Stimulated activated CD4-positive, alpha-beta T cell treated with anti-CD3 and anti-CD28 coated beads, TNF-alpha, amount 100 ng/mL, for 1 hour (primary cell): ENCODE measurements at places on chromosomes 12 and 14.

DNA sequence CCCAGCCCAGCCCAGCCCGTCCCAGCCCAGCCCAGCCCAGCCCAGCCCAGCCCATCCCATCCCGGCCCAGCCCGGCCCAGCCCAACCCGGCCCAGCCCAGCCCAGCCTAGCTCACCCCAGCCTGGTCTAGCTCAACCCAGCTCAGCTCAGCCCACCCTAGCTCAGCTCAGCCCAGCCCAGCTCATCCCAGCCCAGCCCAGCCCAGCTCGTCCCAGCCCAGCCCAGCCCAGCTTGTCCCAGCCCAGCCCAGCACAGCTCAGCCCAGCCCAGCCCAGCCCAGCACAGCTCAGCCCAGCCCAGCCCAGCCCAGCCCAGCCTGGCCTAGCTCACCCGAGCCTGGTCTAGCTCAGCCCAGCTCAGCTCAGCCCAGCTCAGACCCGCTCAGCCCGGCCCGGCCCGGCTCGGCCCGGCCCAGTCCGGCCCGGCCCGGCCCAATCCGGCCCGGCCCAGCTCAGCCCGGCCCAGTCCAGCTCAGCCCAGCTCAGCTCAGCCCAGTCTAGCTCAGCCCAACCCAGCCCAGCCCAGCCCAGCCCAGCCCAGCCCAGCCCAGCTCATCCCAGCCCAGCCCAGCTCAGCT, 184.7 kb downstream of the TMEM121 start:
- DNase-seq = no peak

DNA sequence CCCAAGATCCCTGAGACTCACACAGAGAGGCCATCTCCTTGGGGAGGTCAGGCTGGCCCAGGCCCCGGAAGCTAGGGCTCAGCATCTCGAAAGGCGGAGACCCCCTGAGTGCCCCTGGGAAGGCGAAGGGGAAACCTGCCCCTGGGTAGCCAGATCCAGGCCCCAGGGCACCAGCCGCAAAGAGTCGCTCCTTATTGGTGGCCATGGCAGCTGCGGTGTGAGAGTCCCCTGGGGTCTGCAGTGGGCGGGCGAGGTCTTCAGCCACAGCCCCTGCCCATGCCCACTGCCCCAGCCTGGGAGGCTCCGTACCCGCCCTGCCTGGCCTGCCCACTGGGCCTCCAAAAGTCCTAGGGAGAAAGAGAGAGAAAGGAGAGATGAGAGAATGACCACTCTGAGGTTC, 4.7 kb downstream of the RARG start:
- DNase-seq = no peak

DNA sequence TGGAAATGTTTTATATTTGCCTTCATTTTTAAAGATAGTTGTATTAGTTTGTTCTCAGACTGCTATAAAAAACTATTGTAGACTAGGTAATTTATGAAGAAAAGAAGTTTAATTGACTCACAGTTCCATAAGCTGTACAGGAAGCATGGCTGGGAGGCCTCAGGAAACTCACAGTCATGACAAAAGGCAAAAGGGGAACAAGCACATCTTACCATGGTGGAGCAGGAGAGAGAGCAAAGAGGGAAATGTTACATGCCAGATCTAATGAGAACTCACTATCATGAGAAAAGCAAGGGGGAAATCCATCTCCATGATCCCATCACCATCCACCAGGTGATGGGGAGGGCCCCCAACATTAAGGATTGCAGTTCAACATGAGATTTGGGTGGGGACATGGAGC, 35.5 kb upstream of the UNC79 start:
- DNase-seq = no peak

DNA sequence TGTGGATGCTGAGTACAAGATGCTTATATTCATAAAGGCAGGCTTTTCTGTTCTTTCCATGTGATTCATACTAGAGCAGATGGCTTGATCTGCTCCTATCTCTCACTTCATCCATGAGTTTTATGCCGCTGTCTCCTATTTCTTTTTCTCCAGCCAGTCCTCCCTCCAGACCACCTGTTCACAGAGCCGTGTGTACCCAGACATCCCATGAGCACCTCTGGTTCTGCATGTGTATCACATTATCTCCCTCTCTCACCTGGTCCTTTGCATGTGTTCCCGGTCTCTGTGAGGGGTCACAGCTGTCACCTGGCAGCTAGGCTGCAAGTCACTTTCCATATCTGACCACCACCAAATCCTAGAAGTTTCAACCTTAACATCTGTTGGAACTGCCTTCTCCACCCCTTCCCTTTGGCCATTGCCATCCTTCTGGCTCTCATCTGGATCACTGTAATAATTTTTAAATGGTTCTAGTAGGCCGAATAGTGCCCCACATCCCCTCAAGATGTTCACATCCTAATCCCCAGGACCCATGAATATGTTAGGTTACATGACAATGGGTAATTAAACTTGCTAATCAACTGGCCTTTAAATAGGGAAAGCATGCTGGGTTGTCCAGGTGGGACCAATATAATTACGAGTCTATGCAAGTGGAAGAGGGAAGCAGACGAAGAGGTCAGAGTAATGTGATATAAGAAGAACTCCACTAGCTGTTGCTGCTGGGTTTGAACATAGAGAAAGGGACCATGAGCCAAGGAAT, 168.1 kb downstream of the SNAPC1 start:
- DNase-seq = no peak

DNA sequence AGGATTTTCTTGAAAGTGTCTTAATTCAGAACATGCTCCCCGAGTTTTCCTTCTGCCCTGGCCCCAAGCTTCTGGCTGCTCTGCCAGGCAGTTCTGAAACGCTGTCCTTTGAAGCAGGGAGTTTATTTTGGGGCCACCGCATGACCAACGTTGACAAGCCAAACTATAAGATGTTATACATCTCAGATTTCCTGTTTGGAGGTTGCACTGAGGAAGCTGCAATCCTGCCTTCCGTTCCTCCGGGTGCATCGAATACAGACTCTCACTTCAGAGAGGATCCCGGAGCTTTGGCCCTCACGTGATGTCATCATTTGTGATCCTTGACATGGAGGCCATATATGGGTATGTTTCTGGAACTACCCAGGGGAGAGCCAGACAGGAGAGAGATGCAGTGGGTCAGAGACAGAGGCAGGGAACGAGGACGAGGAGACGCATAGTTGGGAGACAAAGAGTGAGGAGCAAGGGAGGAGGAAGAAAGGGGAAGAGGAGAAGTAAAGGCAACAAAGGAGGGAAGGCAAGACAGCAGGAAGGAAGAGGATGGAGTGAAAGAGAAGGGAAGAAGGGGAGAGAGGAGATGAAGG, at the start of gene ASB2:
Gene ASB2 (minus strand): TSS at position 94 of the 581 bp plus-strand sequence. CDS start 12,031 bp downstream, outside the sequence.
- no peak for DNase-seq

GRCh38 chr14:91227183-91227628, 17.3 kb downstream of the GPR68 start:
- no peak for DNase-seq

DNA sequence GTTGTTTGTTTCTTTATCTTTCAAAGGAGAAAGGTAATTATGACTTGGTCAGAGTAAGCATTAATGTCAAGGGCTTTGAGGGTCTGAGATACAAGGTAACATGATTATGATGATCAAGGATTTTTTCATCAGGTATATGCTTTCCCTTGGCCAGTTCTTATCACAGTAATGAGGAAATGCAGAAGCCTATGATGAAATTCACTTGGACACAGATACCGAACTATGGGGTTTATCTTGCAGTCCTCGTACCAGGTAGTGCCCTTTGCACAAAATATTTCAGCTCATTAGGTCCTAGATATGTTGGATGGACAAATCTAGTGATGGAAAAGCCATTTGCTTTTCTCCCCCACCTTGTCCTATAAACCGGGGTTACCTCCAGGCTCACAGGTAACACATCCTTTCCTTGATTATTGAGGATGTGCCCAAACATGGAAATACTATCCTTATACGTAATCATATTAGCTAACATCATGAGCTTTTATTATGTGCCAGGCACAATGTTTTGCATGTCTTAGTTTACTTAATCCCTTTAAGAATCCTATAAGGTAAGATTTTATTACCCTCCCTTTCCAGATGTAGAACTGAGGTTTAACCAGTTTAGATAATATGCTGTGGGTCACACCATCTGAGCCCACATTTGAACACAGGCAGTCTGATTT, 7.0 kb upstream of the RASSF3 start:
- DNase-seq = no peak

- no peak for DNase-seq
Observed at GRCh38 chr14:33287189-33287588, 348.5 kb downstream of the NPAS3 start.

- no peak for DNase-seq
Observed at GRCh38 chr14:93369713-93370266, 22.8 kb downstream of the COX8C start.

DNA sequence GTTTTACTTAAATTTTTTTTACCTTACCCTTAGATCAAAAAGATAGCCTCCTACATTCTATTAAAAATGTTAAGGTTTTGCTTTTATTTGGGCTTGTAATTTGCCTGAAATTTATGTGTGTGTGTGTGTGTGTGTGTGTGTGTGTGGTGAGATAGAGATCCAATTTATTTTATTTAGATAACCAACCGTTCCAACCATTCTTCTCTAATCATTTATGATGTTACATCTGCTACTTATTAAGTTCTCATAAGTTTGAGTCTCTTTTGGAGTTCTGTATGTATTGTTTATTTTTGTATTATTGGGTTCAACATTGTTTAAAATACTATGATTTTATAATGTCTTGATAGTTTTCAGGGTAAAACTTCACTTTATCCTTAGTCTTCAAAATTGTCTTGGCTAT, 70.6 kb upstream of the PAWR start:
- no peak for DNase-seq

GRCh38 chr14:75960231-75960630, 21.6 kb downstream of the TGFB3 start:
- DNase-seq = no peak

DNA sequence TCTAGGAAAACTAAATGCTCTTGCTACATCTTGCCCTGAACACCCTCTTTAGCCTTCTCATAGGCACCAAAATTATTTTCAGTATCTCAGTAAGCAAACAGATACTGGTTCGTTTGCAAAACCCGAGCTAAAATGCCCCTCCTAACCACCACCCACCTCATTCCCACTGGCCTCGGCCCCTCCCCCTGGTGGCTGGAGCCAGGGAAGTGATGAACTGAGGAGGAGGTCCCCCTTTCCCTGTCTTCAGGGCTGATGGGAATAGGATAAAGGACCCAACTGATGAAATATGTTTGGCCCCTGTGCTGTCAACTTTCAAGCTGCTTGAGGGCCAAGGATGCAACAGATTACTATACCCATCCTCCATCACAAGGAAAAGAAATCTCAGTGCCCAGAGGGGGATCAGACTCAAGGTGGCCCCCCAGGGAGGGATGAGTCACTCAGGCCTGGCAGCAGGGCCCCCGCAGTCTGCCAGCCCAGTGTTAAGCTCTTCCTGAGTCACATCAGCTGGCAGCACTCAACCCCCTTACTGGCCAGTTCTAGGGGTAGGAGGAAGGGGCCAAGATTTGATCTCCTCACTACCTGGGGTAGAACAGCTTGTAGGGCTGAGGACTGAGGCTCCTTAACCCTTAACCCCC, 1.7 kb downstream of the ANKRD52 start:
- no peak for DNase-seq

DNA sequence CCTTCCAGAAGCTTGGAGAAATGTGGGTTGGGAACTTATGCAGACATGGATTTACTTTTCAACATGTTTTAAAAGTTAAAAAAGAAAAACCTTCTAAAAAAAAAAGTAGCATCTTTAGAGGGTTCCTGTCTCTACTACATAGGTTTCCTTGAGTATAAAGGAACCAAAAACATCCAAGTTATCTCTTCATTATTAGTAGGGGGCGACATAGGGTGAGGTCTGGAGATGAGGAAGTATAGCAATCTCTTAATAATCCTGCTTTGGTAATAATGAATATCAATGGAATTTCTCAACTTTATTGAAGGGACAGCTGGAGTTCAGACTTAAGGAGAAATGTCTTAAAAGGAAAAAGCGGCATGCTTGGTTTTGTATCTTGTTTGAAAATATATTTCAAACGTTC, 6.5 kb upstream of the PLXNC1 start:
- DNase-seq = no peak

GRCh38 chr14:103099081-103099732, 4.7 kb downstream of the EXOC3L4 start:
- no peak for DNase-seq

GRCh38 chr14:75059642-75060041, 4.2 kb downstream of the ACYP1 start:
- no peak for DNase-seq

- no peak for DNase-seq
Observed at GRCh38 chr14:57498659-57499058, 5.0 kb upstream of the CCDC198 start.

GRCh38 chr12:57816001-57816854, 2.3 kb downstream of the AVIL start:
- DNase-seq = no peak

DNA sequence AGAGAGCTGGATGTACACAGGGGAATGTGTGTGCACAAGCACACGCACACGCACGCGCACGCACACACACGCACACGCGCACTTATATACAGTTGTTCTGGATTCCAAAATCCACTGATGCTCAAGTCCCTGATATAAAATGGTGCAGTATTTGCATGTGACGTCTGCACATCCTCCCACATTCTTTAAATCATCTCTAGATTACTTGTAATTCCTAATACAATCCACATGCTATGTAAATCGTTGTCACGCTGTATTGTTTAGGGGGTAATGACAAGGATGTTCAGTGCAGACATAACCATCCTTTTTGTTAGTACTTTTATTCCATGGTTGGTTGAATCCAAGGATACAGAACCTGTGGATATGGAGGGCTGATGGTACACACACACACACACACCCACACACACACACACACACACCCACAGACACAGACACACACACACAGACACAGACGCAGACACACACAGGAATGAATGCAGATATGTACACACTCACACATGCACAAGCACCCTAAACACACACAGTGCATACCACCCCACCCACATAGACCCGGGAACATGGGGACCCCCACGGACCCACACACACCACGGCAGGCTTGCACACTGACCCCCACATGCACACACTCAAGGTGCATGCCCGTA, 188.5 kb upstream of the PRMT8 start:
- DNase-seq = no peak

DNA sequence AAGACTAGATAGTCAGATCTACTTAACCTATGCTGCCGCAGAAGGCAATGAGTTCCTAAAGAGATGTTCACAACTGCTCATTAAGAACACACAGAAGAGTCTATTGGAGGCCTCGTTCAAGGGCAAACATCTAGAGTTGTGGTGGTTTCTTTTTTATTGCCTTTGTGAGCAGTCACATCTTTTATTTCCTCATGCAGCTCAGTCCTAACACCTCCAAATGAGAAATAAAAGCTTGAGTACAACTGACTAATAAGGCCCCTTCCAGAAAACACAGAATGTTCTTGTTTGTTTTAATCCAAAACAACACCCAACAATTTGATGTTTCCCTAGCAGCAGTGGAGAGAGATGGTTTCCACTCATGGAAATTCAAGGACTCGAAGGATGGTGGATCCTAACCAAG, 123.5 kb upstream of the NOS1 start:
- no peak for DNase-seq

GRCh38 chr14:51880835-51881580, 20.6 kb downstream of the GNG2 start:
- no peak for DNase-seq
